ENCODE measurements at places on chromosomes 16 and 17.

- no peak for DNase-seq
Measured at GRCh38 chr16:57947261-57947660, 23.7 kb downstream of the CNGB1 start.

- no peak for DNase-seq
Measured at GRCh38 chr17:45172541-45173286, 11.0 kb downstream of the HEXIM2 start.

DNA sequence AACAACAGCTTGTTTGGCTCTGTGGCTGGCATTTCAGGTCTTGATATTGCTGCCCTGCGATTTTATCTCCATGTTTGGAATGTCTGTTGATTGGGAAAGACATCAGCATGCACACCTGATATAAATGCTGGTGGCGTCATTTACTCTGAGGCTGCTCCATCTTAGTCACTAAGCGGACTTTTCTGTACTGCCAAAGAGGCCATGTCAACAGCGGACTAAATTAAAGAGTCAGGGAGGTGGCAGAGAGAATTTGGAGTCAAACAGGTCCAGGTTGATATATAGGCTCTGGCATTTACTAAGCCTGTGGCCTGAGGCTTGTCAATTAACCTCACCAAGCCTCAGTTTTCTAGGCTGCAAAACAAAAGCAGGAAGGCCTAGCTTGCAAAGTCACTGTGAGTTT is 6.2 kb downstream of the RBFOX1 start:
- no peak for DNase-seq

DNA sequence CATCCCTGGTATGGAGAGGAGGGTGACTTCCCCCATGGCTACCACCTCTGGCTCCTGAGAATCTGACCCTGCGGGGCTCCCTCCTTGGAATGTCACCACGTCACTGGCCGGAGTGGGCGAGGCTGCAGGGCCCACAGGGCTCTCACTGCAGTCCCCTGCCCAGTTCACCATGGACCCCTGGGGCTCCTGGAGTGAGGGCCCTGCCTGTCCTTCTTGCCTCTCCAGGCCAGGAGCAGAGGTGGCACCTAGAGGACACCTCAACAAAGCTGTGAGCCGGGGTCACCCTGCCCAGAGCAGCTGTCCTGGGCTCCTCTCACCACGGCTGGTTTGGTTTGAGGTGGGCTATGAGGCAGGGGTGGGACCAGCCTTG is 67.8 kb upstream of the GNG13 start:
- DNase-seq: no peak

GRCh38 chr17:72063262-72063661 is 57.6 kb upstream of the SOX9 start:
- no peak for DNase-seq

GRCh38 chr17:30376621-30377452 is 1.9 kb upstream of the CPD start:
- DNase-seq: peak; percentile 14

- no peak for DNase-seq
Measured at GRCh38 chr16:67311607-67312488, 14.7 kb downstream of the KCTD19 start.

- no peak for DNase-seq
Measured at GRCh38 chr16:89406277-89406888, 84.0 kb downstream of the ANKRD11 start.

GRCh38 chr17:29757788-29758187 is 135.1 kb upstream of the CORO6 start:
- DNase-seq: no peak

DNA sequence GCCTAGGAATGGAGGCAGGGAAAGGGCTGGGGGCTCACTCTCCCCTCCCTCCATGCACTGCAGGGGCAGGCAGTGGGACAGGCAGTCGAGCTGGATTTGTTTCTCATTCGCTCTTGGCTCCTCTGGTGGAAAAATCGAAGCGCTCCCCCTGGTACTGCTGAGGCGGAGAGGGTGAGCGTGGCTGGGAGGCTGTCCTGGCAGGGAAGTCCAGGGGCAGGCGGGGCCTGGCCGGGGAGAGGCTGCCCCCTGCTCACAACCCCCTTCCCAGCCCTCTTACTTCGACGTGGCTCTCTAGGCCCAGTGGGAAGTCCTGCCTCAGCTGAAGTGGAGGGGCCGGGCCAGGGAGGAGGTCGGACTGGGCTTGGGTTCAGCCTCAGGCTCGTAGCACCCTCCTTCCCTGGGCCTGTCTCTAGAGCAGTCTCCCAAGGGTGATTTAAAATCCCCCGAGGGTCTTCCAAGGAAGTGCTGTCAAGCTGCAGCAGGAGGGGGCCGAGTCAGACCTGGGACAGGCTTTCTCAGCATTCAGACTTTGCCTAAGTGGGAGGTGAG is 16.5 kb upstream of the TMEM92 start:
- no peak for DNase-seq

DNA sequence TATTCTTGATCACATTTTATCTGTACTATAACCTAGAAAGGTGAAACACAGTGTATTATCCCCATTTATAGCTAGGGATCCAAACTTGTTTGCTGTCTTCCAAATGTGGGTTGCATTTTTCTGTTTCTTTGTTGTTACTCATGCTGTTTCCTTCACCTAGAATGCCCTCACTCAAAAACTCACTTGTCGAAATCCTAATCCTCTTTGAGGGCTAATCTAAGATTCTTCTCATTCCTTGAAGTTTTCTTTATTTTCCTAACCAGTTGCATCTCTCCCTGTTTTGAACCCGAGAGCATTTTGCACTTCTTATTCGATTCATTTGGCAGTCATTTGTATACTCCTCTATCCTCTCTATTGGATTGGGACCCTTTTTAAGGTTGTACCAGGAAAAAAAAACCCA is 9.6 kb downstream of the CALCOCO2 start:
- DNase-seq: no peak

GRCh38 chr17:77404812-77405581 is 264.2 kb downstream of the SEC14L1 start:
- no peak for DNase-seq

DNA sequence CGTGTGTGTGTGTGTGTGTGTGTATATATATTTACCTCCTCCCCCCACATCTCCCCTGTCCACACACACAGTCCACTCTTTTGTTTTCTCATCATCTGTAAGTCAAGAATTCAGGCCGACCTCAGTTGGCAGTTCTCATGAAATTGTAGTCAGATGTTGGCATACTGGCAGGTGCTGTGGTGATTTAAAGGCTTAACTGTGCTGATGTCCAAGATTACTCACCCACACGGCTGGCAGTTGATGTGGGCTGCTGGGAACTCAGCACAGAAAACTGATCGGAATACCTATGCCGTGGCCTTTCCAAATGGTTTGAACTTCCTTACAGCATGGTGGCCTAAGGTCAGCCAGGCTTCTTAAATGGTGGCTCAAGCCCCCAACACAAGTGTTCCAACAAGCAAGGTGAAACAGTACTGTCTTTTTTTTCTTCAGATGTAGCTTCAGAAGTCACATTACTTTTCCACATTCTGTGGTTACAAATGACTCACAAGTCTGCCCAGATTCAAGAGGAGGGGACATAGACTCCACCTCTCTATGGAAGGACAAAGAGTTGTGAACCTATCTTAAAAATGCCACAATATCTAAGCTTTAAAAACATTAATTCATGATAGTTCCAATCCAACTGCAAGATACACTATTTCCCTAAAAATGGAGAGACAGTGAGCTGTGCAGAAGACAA is 198.5 kb upstream of the HS3ST4 start:
- DNase-seq: no peak

- DNase-seq: no peak
Measured at GRCh38 chr16:35741546-35741945, 2282.1 kb downstream of the TP53TG3F start.

- DNase-seq: no peak
Measured at GRCh38 chr16:73545755-73546154, 497.8 kb upstream of the ZFHX3 start.

- no peak for DNase-seq
Measured at GRCh38 chr17:54191261-54191660, 368.5 kb downstream of the KIF2B start.

GRCh38 chr17:72099919-72100318 is 20.9 kb upstream of the SOX9 start:
- DNase-seq: no peak

- DNase-seq: no peak
Measured at GRCh38 chr17:12020642-12021622, at the start of gene MAP2K4. TSS of gene MAP2K4 (plus strand) at chr17:12020877. CDS start at chr17:12020887, 10 bp downstream.

DNA sequence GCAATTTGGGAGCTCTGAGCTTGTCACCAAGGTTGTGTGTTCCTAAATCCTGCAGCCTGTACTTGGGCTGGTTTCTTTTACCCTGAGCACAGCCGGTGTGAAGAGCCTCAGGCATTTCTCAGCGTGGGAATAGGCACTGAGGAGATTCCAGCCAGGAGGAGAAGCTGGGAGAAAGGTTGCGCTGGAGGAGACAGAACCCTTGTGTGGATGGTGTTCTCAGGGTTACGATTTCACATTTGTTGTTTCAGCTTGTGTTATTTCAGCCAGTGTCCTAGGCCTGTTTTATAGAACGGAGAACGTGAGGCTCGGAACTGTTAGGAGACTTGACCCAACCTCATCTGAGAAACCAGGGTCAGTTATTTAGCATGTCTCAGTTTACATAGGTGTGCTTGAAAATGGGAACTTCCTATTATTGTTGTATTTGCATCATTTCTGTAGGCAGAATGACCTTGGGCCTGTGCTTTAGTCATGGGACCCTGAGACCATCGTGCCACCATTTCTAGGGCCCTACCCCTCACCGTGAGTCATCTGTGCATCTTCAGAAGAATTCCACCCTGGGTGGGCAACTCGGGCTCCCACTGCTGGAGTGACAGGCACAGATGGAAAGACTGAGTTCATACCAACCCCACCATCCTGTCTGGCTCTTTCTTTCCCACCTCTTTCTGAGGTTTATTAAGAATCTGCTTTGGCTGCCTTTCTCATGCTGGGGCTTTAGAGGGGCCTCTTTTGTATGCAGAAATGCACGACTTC is 134.9 kb downstream of the MSI2 start:
- DNase-seq: no peak

DNA sequence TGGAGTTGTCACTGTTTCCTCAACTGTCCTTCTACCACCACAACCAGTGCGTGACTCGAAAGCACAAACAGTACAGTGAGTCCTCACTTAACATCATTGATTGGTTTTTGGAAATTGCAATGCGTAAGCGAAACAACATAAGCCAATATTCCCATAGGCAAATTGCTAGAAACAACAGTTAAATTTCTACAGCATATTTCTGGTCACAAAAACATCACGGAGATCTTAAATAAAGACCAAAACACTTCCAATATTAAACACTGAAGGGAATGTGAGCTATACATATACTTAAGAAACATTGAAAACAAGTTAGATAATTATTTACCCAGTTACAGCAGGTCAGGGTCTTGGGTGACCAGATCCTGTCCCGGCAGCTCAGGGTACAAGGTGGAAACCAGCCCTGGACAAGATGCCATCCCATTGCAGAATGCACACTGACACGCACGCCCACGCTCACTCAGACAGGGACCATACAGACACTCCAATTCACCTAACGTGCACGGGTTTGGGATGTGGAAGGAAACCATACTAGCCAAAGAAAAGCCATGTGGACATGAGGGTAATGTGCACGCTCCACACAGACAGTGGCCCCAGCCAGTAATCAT is 4.7 kb downstream of the SLC13A5 start:
- no peak for DNase-seq

DNA sequence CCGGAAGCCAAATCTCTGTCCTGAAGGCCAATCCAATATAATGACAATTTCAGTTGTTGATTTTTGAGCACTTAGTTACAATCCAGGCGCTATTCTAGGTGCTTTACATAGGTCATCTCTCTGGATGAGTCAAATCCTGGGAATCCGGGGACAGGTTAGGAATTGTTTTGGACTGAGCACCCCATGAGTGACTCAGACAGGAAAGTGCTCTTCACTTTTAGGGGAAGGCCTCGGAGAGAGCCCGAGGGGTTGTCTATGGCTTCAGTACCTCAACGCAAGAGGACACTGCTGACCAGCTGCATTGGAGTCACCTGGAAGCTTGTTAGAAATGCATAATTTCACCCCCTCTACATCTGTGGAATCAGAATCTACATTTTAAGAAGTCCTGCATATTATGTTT is 108.8 kb downstream of the IRX5 start:
- no peak for DNase-seq

- DNase-seq: no peak
Measured at GRCh38 chr16:30335598-30336474, 19.3 kb downstream of the CD2BP2 start.

GRCh38 chr16:50306287-50306686 is 39.9 kb downstream of the ADCY7 start:
- DNase-seq: no peak

DNA sequence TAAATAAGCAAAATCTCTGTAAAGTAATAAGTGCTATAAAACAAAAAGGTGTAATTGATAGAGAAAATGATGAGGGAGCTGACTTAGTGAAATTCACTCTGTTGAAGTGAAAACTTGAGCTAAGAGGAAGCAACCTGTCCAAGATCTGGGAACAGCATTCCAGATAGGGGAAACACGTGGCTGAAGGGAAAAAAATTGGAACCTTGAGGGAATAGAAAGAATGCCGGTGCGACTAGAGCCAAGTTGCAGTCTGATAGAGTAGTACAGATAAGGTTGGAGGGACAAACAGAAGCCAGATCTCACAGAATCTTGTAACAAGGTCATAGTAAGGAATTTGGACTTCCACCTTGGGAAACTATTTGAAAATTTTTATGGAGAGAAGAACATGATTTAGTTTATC is 623 bp upstream of the DDX52 start:
- DNase-seq: no peak

- no peak for DNase-seq
Measured at GRCh38 chr17:8668176-8668740, 37.7 kb upstream of the MYH10 start.

DNA sequence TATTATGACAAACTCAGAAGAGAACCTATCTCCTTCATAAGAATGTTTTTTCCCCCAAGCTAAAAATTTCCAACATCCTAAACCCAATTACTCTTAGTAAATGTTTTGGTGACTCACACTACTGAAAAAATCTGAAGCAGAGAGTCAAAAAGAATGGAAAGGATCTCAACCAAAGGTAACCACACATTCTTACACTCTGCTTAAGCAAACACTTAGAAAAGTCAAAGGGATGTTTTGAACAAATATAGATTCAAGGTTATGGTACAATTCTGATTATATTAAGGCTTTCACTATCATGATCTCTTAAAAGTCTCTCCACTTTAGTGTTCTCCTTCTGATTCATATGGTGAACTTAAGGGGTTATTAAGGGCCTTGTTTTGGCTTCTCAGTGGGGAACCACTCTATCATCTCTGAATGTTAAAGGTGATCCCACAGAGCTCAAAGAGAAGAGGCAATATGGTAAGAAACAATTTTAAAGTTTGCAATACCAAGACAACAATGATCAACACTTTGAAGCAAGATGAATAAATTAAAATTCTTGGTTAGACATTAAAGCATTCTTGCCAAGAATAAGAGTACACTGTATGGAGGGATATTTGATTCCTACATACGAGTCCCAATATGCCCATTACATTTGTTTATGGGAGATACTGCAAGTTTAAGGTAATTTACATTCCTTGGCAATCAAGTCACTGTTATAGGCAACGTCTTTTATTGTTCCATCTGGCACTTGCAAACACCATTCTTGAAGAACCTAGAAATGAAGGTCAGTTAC is 69.2 kb downstream of the CDC27 start:
- DNase-seq: no peak

- DNase-seq: no peak
Measured at GRCh38 chr17:82848022-82848592, 8.3 kb upstream of the ZNF750 start.

GRCh38 chr17:49382556-49382955 is 20.5 kb upstream of the ZNF652 start:
- DNase-seq: no peak

- no peak for DNase-seq
Measured at GRCh38 chr17:80425835-80426426, 11.0 kb downstream of the ENDOV start.

- no peak for DNase-seq
Measured at GRCh38 chr17:74618451-74618850, 5.1 kb downstream of the CD300E start.

- DNase-seq: no peak
Measured at GRCh38 chr17:54770836-54771235, 129.8 kb upstream of the TOM1L1 start.
